ENCODE measurements at places on chromosomes 6 and 20.

GRCh38 chr6:101666256-101666655, 272.7 kb downstream of the GRIK2 start:
- no peak for DNase-seq

- DNase-seq = no peak
These were observed 16.7 kb downstream of the UBE2V1 start for GRCh38 chr20:50096237-50096636.

GRCh38 chr6:95244751-95245150, 332.6 kb upstream of the MANEA start:
- no peak for DNase-seq

- DNase-seq = no peak
These were observed 433.2 kb downstream of the CD83 start for GRCh38 chr6:14550822-14551221.

DNA sequence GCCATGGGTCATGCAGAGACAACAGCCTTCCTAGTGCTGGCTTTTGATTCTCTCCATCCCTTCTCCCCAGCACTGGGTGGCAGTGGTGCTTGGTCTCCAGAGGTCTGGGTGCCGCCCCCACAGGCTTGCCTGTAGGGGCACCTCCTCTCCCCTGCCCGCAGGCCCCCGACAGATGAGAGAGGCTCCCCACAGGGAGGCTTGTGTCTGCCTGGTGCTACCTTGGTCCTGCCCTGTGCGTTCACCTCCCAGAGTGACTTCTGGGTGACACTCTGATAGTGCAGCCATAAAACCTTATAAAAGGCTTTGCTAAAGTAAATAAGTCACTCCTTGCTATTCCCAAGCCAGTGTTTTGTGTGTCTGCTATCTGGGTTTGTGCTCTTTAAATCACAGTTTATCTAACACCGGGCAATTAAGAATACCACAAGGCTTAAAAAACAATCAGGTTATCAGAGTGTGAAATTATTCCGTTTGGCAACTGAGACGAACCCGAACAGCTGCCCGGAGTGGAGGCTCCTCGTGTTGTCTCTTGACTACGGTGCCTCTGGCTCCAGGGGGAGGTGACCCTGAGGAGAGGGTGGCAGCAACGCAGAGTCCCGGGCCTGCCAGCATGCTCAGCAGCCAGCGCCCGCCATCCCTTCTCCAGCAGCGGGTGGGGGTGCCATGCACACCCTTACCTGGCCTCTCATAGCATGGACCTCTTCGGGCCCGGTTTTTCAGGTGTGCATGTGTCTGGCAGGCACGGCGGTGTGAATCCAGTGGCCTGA, 5.4 kb upstream of the C20orf204 start:
- DNase-seq = no peak

GRCh38 chr20:50208085-50208491, 17.5 kb downstream of the CEBPB start:
- no peak for DNase-seq

DNA sequence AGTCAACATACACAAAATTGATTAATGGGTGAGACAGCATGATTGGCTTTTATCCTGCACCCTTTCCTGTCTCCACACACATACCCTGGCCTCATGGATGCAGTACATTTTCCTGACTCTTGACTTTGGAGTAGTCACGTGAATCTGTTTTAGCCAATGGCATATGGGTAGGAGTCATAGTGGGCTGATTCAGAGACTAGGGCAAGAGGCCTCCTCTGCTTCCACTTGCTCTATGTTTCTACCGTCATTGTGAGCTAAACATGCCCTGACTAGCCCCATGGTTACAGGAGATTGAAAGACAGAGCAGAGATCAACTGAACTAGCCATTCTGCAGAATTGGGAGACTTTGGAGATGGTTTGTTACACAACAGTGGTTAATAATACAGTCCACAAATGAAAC, 850.0 kb downstream of the DHX35 start:
- DNase-seq = no peak
